ENCODE measurements at places on chromosomes 7 and 10.
A peak's percentile ranks its signal among the peaks of the same experiment; 100 is the strongest.

GRCh38 chr7:19464241-19464640, 244.6 kb downstream of the POLR1F start:
- DNase-seq, result no peak

DNA sequence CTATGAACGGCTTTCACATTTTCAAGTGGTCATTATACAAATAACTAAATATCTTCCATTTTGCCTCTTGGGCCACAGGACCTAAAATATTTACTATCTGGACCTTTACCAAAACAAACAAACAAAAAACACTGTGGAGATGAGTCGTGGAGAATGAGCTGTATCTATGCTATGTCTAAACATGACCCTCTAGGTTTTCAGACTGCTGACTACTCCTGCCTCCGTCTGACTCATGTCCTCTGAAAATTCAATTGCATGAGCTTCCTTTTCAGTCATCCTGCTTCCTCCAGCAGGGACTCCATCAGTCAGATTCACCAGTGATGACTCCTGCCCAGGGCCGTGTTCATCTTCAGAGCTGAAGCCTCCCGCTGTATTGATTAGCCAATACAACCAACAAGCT, 96.8 kb downstream of the COL28A1 start:
- DNase-seq, result peak; percentile 50

- no peak for DNase-seq
These were observed 38.6 kb downstream of the SFTPD start for GRCh38 chr10:79910344-79910743.

GRCh38 chr7:130896898-130897514, 163.0 kb upstream of the KLF14 start:
- peak; percentile 27 for DNase-seq

- no peak for DNase-seq
These were observed 71.1 kb downstream of the GBF1 start for GRCh38 chr10:102316421-102316820.

DNA sequence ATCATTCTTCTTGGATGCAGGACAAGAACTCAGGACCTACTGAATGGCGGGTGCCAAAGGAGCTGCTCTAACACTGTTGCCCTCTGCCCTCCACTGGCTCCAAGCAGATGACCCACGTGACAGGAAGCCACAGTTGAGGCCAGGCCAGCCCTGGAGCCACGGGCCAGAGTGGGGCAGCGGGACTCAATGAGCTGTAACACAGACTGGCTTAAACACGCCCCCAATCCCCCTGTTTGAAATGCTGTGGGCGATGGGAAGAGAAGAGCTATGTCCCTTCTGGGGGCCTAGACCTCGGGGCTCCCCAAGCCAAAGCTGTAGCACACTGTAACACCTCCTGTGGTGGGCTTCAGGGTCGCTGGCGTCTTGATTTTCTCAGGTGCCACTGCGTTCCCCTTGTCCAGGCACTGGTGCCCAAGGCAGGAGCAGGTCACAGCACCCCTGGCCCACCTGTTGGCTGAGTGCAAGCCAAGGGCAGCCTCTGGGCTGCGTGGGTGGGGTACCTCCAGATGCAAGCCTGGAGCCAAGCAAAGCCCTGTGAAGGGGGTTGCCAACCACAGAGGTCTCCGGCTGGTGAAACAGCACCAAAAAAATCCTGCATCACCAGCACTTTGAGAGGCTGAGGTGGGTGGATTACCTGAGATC, 18.6 kb upstream of the ZMIZ2 start:
- DNase-seq, result no peak

GRCh38 chr10:70540089-70540788, 61.7 kb downstream of the PALD1 start:
- DNase-seq, result no peak

DNA sequence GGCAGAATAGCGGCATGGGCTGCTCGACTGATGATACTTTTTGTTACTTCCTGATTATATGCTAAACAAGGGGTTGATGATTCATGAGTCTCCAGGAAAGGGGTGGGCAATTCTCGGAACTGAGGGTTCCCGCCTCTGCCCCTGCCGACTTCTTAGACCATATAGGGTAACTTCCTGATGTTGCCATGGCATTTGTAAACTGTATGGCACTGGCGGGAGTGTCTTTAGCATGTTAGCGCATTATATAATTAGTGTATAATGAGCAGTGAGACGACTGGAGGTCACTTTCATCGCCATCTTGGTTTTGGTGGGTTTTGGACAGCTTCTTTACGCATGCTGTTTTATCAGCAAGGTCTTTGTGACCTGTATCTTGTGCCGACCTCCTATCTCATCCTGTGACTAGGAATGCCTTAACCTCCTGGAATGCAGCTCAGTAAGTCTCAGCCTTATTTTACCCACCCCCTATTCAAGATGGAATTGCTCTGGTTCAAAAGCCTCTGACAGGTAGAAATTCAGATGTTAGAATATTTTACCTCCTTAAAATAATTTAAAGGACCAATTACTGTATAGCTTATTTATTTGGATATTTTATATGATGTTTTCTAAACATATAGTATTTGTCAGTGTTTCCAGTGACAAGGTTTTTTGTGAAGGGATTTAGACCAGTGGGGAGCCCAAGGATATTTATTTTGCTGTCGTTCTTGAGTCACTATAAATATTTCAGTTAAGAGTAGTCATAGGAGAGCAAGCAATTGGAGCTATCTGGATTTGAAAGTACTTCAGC, 90.1 kb upstream of the PIK3CG start:
- DNase-seq, result no peak

DNA sequence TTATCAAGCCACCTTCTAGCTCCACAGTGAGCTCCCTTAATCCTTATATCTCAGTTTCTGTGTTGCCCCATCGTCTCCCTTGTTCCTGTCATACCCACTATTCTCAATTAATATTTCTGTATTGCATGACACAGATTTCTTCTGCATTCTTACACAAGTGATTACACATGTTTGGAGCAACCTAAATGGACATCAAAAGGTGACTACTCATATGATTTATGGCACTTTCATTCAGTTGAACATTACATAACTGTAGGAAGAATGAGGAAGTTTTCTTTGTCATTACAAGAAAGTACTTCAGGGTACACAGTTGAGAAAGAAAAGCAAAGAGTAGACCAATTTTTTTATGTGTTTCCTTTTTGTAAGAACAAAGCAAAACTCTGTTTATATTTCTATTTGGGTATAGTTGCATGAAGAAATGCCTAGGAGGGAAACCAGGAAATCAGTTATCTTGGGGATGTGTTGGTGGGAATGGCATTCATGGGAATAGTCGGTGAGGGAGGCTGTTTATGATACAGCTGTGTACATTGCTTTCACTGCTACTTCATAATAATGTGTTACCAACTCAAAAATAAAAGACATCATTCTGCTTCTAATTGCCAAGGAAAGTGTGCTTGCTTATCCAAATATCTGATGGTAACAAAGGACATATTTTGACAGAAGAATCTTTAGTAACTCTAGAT, 23.6 kb upstream of the PRSS37 start:
- no peak for DNase-seq

GRCh38 chr7:92696584-92696983, 106.4 kb upstream of the FAM133B start:
- no peak for DNase-seq

DNA sequence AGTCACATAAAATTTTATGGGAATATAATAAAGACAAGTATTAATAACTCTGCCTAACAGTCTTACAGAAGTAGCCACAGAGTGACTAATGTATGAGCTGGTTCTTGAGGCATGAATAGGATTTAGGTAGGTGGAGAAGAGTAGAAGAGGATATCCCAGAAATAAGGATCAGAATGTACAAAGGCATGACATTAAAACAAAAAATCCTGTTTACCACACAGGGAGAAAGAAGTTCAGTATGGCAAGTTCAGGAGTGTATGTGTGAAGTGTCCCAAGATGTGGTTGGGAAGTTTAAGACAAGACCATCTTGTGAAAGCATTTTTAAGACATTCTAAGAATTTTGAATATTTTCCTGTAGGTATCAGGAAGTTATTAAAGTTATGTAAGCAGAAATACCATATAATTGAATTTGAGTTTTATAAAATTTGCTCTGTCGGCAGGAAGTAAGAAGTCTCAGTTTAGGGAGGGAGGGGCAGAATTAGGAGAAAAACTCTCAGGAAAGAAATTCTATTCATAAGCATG, 64.7 kb upstream of the CAV2 start:
- DNase-seq, result no peak

GRCh38 chr7:156465186-156465585, 175.4 kb upstream of the RNF32 start:
- DNase-seq, result no peak

GRCh38 chr7:158975526-158976467, 119.4 kb downstream of the DYNC2I1 start:
- DNase-seq, result peak; percentile 52

DNA sequence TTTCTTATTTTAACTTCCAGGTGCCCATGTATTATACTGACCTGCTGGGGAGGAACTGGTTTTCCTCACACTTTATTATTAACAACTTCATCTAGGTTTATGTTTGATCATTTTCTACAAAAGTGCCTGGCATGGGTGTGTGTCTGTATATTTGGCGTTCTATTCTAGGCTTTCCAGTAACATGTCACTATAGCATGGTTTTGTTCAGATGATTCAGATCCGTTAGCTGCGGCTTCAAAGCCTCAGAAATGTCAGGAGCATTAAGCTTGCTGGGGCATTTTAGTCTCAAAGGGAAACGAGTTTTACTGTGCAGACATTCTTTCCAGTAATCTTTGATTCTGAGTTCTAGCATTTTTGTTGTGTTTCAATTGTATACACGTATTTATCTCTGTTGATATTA, 2.3 kb downstream of the INPP5A start:
- DNase-seq, result no peak

- no peak for DNase-seq
These were observed 84.4 kb downstream of the KLF6 start for GRCh38 chr10:3700531-3701076.

DNA sequence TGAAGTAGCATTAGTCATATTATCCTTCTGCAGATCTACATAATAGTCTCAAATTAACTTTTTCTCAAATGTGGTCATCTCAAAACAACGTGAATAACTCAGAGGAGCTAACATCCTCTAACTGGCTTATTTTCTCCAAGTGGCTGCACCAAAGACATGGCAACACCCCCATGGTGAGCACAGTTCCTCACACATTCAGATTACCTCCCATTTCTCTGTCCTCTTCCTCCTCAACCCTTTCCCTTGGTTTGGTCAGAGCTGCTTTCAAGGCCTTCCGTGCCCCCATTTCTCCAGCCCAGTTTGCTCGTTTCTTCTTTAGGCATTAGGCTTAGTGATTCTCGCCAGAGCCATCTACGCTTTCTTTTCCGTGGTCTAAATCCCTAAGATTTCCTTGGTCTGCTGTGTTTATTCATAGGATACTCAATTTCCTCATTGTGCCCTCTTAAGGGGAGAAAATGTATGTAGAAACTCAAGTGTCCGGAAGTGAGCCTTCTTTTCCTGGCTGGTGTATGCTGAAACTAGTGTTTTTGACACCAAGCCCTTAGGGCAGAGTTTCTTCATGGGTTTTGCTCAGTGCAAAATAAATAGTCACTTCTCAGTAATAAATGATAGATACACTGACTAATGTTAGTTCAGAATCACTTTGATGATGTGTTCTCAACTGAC, 2.6 kb downstream of the MET start:
- no peak for DNase-seq

DNA sequence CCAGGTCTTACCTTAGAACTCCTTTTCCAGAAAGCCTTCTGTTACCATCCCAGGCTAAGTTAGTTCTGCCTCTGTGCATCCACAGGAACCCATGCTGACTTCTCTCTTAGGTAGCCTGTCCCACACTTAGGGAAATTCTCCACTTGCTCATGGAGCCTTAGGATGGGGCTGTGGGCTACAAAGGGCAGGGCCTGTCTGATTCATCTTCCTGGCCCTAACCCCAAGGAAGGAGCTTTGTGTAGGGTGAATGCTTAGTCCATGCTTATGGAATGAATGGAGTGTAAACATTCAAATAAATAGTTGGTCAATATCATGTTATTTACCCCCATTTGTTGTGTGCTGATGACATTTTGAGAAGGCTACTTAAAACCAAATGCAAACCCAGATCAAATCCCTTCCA, 54.7 kb downstream of the EMX2 start:
- DNase-seq, result no peak

- DNase-seq, result no peak
These were observed 214.0 kb upstream of the LRGUK start for GRCh38 chr7:133912916-133913697.

- DNase-seq, result no peak
These were observed 168.0 kb downstream of the SORCS1 start for GRCh38 chr10:106996510-106996909.

GRCh38 chr7:134071355-134072331, 55.5 kb upstream of the LRGUK start:
- DNase-seq, result no peak

- DNase-seq, result peak; percentile 19
These were observed 16.9 kb upstream of the GPR146 start for GRCh38 chr7:1027242-1028043.

- no peak for DNase-seq
These were observed at the start of gene TDRD1 for GRCh38 chr10:114179148-114179547. TSS of gene TDRD1 (plus strand) at chr10:114179353. CDS start at chr10:114187832, 8,479 bp downstream.

- DNase-seq, result no peak
These were observed 1.2 kb downstream of the FOXK1 start for GRCh38 chr7:4683043-4683883.

GRCh38 chr7:98214811-98215321, 3.6 kb downstream of the BHLHA15 start:
- no peak for DNase-seq

- DNase-seq, result peak; percentile 20
These were observed 119.4 kb downstream of the GNAT3 start for GRCh38 chr7:80392229-80393169.

GRCh38 chr7:5213286-5213645, 23.2 kb downstream of the WIPI2 start:
- DNase-seq, result no peak

- no peak for DNase-seq
These were observed 71.7 kb upstream of the GPR22 start for GRCh38 chr7:107398161-107398560.

DNA sequence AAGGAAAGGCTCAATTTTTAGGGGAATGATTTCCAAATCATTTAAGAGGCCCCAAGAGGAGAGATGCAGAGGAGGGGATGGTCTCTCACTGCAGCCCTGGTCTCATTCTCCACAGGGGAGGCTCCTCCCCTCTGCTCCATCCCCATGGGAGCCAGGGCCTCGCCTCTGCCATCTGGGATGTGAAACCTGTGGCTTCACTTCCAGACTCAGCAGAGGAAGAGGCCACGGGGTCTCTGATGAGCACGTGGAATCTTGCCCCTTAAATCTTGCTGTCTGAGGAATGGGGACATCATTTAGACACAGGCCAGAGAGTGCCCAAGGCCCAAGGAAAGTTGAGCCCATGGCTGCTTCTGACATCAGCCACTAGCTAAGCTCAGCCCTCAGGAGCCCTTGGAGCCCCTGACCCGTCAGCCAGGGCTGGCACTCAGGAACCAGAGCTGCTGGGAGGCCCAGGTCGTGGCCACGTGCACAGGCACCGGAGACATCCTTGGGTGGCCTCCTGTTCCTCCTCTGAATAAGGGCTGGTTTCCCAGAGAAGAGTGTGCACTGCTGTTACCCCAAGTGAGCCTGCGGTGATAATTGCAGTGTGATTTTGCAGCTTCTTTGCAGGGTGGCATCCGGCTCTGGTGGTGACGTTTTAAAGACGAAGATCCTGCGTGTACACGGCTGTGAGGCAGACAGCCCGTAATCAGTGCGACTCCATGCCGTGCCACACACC, 50.5 kb downstream of the VIPR2 start:
- DNase-seq, result no peak

All from NCI-H1105 treated with DMSO at 0.1 percent for 48 hours (cell line).